ENCODE measurements at places on chromosomes 11 and 22. TPM values are rescaled to one million over a fixed set of nuclear protein-coding genes. Genes with fewer than 3 reads are reported as not detected.

- DNase-seq = peak; percentile 93
These were observed 3.3 kb upstream of the GRK2 start for GRCh38 chr11:67262731-67263675.

MPZL2 gene
- total RNA-seq = 10.7 TPM

USP28 gene
- 26.5 TPM for total RNA-seq

ZNF202 gene
- 18.6 TPM for total RNA-seq

DNA sequence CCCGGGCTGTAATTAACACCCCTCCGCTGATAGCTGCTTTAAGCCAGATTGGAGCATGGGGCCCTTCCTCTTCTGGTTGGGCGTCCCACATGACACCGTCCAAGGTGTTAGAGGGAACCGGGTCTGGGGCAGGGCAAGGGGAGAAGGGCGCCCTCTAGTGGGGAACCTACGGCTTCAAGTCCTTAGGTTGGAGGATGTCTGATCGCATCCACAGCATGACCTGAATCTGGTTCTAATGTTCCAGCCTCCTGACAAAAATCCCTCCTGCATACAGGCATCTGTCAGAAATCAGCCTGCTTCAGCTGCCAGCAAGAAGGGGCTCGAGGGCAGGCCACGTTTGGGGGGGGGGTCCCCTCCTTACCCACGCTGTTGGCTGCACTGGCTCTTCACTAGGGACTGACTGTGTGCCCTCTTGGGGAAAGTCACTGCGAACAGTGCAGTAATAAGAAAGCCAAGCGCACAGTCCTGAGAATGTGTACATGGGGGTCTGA is 94.2 kb upstream of the TBCEL start:
- DNase-seq = no peak
